ENCODE measurements at places on chromosomes 4 and X. TPM values are rescaled to one million over a fixed set of nuclear protein-coding genes. Genes with fewer than 3 reads are reported as not detected.

HHIP gene
- 4.7 TPM for total RNA-seq

DNA sequence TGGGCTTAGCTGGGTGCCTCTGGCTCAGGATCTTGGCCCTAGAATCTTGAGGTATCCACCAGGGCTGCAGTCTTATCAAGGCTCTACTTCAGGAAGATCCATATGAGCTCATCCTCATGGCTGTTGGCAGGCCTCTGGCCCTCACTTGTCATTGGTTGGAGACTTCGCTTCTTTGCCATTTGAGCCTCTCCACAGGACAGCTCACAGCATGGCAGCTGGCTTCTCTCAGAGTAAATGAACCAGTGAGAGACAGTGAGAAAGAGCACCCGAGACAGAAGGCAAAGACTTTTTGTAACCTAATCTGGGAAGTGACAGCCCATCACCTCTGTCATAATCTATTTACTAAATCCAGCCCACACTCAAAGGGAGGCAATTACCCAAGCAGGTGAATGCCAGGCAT is 236.8 kb downstream of the GPAT3 start:
- no peak for DNase-seq
- no peaks in the 10 kb centered on the region for H3K4me1 ChIP-seq
- H3K4me3 ChIP-seq: no peak overlapping the region
- no peaks in the 10 kb centered on the region for H3K27me3 ChIP-seq
- no peak overlapping the region for H3K27ac ChIP-seq

DNA sequence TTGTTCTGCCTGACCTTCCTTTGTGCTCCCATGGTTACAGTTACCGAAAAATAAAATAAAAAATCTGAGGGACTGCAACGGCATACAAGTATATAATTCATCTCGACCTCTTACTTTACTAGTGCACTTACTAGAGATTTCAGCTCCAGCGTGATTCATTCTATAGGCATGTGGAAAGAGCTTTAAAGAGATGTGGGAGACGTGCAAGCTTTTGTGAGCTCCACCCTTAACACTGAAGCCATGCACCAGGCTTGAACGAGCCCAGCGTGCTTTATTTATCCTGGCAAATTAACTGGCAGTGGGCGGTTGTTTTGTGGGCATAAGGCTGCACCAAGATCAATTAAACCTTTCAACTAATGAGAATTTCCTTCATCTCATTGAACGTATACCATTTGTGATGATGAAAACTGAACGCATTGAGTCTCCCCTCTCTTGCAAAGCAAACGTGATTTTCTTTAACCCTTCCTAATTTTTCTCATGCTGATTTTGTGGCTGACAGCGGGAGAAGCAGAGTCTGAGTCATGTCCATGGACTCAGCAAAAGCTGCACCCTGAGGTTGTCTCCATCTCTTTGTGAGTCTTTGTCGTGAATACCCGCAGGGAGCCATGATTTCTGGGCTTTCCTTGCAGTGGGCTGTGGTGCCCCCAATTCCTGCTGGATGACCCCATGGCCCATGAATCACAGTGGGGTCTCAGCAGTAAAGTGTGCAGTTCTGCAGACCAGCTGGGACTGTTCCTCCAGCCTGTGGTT is 60.1 kb downstream of the MXRA5 start:
- H3K4me3 ChIP-seq: no peak overlapping the region
- no peaks in the 10 kb centered on the region for H3K4me1 ChIP-seq

GRCh38 chrX:119094819-119095218 is 22.0 kb downstream of the CT47C1 start:
- H3K27ac ChIP-seq: no peak overlapping the region
- H3K36me3 ChIP-seq: no peaks in the 10 kb centered on the region
- no peak for DNase-seq
- no peak overlapping the region for H3K4me3 ChIP-seq
- no peaks in the 10 kb centered on the region for H3K4me1 ChIP-seq
- H3K27me3 ChIP-seq: no peaks in the 10 kb centered on the region

DNA sequence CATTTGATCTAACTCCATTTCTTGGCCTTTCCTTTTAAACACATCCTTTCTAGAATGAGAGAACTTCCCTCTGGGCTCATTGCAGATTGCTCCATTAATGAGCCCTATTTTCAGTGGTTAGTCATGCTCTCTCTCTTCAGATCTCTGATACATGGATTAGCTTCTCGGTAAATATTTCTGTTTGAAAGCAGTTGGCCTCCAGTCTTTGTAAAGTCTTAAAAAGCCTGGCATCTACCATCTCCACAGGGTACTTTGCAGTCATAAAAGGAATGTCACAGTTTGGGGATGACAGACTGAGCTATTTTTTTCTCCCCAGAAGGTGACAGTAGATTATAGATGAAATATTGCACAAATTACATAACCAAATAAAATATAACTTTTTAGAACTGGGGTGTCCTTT is 72.7 kb downstream of the UNC5C start:
- H3K27me3 ChIP-seq: no peaks in the 10 kb centered on the region
- H3K4me1 ChIP-seq: no peaks in the 10 kb centered on the region
- H3K36me3 ChIP-seq: no peaks in the 10 kb centered on the region
- no peak overlapping the region for H3K27ac ChIP-seq

GRCh38 chr4:182679533-182679932 is 237.7 kb downstream of the DCTD start:
- H3K36me3 ChIP-seq: no peaks in the 10 kb centered on the region
- DNase-seq: no peak
- H3K27ac ChIP-seq: no peak overlapping the region
- H3K4me1 ChIP-seq: no peaks in the 10 kb centered on the region

- no peaks in the 10 kb centered on the region for H3K4me1 ChIP-seq
- H3K36me3 ChIP-seq: no peaks in the 10 kb centered on the region
- DNase-seq: no peak
- H3K27me3 ChIP-seq: no peaks in the 10 kb centered on the region
- no peak overlapping the region for H3K27ac ChIP-seq
Measured at GRCh38 chrX:53244610-53245009, 19.6 kb upstream of the KDM5C start.

- no peaks in the 10 kb centered on the region for H3K36me3 ChIP-seq
- DNase-seq: no peak
- H3K4me3 ChIP-seq: no peak overlapping the region
- no peaks in the 10 kb centered on the region for H3K27me3 ChIP-seq
Measured at GRCh38 chr4:3338321-3338838, 45.6 kb downstream of the RGS12 start.

DNA sequence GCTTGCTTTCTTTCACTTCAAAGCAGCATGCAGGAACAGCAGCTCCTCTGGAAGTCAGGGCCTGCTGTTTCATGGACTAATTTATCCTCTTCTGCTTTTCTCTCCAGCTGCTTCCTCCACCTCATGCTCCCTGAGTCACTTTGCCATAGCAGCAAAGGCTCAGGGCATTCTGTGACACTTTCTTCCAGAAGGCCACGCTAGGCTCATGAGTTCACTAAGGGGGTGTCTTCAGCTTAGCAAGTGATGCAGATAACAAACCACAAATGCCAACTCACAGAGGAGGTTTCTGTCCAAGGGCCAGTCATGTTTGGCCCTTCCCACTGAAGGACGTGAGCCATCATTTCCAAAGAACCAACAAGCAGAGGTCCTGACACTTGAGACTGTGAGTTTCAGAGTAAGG is 200.2 kb downstream of the ADGRA3 start:
- no peak overlapping the region for H3K4me3 ChIP-seq
- no peak overlapping the region for H3K27ac ChIP-seq
- DNase-seq: no peak
- H3K36me3 ChIP-seq: no peaks in the 10 kb centered on the region

- peak overlapping the region; percentile 83 for H3K27ac ChIP-seq
- H3K4me1 ChIP-seq: no peaks in the 10 kb centered on the region
- peak; percentile 93 for DNase-seq
- no peaks in the 10 kb centered on the region for H3K27me3 ChIP-seq
- H3K4me3 ChIP-seq: peak overlapping the region; percentile 56
Measured at GRCh38 chr4:3047464-3048286, 26.7 kb downstream of the HTT-AS start.

GRCh38 chr4:105277702-105278101 is 131.0 kb downstream of the TET2 start:
- no peak for DNase-seq
- H3K27ac ChIP-seq: no peak overlapping the region
- no peak overlapping the region for H3K4me3 ChIP-seq
- no peaks in the 10 kb centered on the region for H3K27me3 ChIP-seq
- no peaks in the 10 kb centered on the region for H3K4me1 ChIP-seq

DNA sequence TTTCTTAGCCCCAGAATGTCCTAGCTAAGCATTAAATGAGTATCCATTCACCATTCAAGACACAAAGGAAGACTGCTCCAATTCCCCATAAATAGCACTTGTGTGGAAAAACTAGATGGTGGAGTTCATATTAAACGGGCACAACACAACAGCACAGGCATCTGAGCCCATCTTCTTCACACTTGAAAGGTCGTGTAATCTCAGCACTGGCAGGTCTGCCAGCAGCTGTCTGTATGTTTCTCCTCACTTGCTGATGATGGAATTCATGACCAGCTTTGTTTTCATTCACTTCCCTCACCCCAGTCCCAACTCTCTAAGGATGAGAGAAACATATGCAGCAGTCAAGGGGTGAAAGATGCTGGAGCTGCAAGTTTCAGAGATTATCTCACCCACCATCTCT is 148.7 kb downstream of the AFAP1 start:
- DNase-seq: no peak
- H3K4me1 ChIP-seq: no peaks in the 10 kb centered on the region
- H3K4me3 ChIP-seq: no peak overlapping the region
- H3K27me3 ChIP-seq: no peaks in the 10 kb centered on the region

VEGFC gene
- 7.0 TPM for total RNA-seq

GRCh38 chr4:10058371-10058770 is 37.1 kb upstream of the SLC2A9 start:
- no peaks in the 10 kb centered on the region for H3K4me1 ChIP-seq
- no peak overlapping the region for H3K27ac ChIP-seq
- H3K36me3 ChIP-seq: no peaks in the 10 kb centered on the region

DNA sequence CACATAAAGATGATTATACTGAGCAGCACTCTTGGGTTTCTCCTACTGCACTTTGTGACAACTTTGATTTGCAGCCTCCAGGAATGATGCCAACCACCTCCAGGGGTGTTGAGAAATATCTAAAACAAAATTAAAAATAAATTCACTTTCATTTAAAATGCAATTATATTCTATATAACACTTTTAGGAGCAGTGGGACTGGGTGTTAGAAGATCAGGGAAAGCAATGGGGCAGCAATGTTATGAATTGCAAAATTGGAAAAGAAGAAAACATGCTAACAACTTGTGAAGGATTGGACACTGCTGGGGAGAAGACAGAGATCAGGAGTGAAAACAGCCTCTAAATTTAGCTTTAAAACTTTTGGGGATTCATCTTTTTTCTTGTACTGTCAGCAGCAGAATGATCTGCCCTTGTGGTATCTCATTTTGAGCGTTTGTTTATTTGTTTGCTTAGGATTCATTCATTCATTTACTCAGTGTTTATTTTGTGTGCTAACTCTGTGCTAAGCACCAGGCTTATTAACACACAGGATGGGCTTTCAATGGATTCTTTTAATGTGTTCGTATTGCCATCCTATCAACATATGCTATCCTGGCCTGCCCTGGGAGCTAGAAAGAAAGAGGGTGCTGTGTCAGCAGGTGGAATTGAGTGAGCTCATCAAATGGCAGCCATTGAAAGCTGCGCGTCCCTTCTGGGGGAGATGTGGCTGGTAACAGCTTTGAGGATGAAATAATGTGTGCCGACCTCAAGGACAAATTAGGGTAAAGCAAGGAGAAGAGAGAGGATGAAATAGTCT is 96.5 kb downstream of the FRMPD4 start:
- H3K4me3 ChIP-seq: no peak overlapping the region
- DNase-seq: no peak
- H3K4me1 ChIP-seq: no peaks in the 10 kb centered on the region
- no peaks in the 10 kb centered on the region for H3K36me3 ChIP-seq
- no peaks in the 10 kb centered on the region for H3K27me3 ChIP-seq
- no peak overlapping the region for H3K27ac ChIP-seq

SEPSECS gene
- 23.2 TPM for total RNA-seq

GRCh38 chr4:38233727-38234480 is 273.7 kb downstream of the PTTG2 start:
- H3K4me3 ChIP-seq: no peak overlapping the region
- H3K27ac ChIP-seq: no peak overlapping the region
- no peaks in the 10 kb centered on the region for H3K36me3 ChIP-seq
- peaks cover 12% of the 10 kb centered on the region for H3K4me1 ChIP-seq
- H3K27me3 ChIP-seq: no peaks in the 10 kb centered on the region
- no peak for DNase-seq

DNA sequence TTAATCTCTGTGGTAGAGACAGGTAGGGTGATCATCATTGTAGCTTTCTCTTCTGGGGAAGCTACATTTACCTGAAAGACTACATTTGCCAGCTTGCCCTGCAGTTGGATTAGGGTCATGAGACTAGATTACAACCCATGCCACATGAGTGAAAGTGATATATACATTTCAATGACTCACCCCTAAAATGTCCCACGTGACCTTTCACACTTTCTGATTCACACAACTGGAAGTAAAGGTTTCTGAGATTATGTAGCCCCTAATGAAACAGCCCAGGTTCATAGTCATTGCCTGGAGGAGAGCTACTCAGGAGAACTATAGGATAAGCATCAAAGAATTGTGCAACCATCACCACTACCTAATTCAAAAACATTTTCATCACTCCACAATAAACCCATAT is 17.8 kb downstream of the PDCL2 start:
- no peaks in the 10 kb centered on the region for H3K36me3 ChIP-seq
- no peak overlapping the region for H3K27ac ChIP-seq
- DNase-seq: no peak
- H3K4me1 ChIP-seq: no peaks in the 10 kb centered on the region

C4orf51 gene
- not detected for total RNA-seq

- H3K27ac ChIP-seq: no peak overlapping the region
- H3K27me3 ChIP-seq: no peaks in the 10 kb centered on the region
- H3K4me1 ChIP-seq: no peaks in the 10 kb centered on the region
- H3K4me3 ChIP-seq: no peak overlapping the region
Measured at GRCh38 chrX:54945224-54945623, 24.6 kb downstream of the TRO start.

DNA sequence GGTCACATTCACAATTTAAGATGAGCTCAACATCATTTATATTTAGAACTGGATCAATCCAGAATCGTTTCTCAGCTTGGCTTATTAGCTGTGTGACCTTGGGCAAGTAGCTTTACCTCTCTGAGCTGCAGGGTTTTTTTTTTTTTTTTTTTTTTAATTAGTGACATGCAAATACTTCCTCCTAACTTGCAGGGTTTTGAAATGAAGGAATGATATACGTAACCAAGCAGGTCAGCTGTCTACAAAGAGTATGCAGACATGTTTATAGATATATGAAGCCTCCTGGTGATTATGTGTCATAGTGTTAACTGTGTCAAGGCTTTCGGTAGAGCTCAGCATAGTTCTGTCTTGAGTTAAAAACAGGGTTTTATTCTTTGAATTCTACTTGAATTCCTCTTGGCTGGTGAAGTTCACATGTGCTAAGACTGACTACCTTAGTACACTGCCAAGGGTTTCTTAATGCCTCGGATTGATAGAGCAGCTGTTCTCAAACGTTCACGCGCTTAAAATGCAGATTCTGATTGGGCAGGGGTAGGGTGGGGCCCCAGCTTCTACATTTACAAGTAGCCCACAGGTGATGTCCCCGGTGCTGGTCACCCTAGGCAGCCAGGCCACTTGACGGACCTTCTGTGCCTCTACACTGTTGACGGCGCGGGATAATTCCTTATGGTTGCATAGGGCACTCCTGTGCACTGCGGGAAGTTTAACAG is 654 bp upstream of the STS start:
- no peaks in the 10 kb centered on the region for H3K4me1 ChIP-seq
- peak overlapping the region; percentile 96 for H3K27ac ChIP-seq
- DNase-seq: no peak
- H3K27me3 ChIP-seq: no peaks in the 10 kb centered on the region
- H3K36me3 ChIP-seq: no peaks in the 10 kb centered on the region
- peak overlapping the region; percentile 92 for H3K4me3 ChIP-seq

- peak; percentile 85 for DNase-seq
- H3K36me3 ChIP-seq: peaks cover 8% of the 10 kb centered on the region
Measured at GRCh38 chr4:39446842-39447573, 11.7 kb downstream of the RPL9 start.

Measured in Peyer's patch (tissue), 4 donors.